ENCODE measurements at places on chromosomes 1 and 21.

DNA sequence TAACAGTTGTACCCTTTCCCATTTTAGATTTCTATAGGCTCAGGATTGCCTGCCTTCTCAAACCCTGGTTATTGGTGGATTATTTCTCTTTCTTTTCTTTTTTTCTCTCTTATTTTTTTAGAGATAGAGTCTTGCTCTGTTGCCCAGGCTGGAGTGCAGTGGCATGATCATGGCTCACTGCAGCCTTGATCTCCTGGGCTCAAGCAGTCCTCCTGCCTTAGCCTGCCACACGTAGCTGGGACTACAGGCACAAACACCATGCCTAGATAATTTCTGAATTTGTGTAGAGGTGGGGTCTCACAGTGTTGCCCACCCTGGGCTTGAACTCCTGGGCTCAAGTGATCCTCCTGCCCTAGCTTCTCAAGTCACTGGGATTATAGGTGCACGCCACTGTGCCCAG lies 58.8 kb downstream of the UCK2 start:
- DNase-seq = no peak

DNA sequence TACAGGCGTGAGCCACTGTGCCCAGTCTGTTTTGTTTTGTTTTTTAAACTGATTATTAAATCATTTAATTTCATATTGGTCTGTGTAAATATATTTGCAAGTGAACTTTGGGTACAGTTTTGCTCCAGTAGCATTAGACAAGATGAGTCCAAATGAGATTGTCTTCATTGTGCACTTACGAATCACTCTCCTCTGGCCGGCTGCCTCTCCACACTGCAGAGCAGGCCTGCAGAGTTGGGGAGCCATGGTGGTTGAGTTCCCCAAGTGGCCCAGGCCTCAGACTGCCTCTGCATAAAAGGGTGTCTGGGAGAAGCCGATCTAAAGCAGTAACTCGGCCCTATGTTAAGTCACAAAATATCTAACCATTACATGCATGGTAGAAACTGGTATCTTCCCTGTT lies 74.8 kb downstream of the ATP5PO start:
- DNase-seq = no peak

- no peak for DNase-seq
Measured at GRCh38 chr1:107277022-107277421, 136.2 kb downstream of the NTNG1 start.

GRCh38 chr1:11741482-11741881 lies 5.5 kb downstream of the AGTRAP start:
- no peak for DNase-seq

- DNase-seq = no peak
Measured at GRCh38 chr1:150362721-150363425, 1.1 kb upstream of the RPRD2 start.

GRCh38 chr21:17454315-17455027 lies 58.4 kb upstream of the CXADR start:
- DNase-seq = no peak

DNA sequence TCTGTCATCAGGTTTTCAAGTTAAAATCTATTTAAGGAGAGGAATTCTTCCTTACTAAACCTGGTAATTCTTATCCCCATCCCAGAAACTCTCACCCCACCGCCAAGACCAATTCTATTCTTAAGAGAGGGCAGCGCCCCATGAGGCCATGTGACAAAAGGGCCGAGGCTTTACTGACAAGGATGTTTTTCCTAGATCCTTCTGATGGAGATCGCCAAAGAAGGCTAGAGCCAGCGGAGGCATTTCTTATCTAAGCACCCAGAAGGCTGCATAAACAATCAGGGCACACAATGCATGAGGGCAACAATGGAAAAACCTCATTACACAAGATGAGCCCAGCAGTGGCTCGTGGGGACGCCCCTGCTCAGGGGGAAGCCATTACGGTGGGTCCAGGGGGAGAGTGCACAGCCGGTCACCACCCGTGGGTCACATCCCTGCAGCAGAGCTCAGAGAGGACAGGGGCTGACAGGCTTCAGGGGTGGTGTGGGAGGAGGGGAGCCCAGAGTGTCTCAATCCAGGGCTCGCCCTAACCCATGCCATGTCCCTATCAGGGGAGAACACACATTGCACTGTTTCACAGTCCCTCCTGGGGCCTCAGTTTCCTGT lies 88.7 kb downstream of the ITPKB start:
- DNase-seq = no peak

GRCh38 chr21:35323947-35324346 lies 274.8 kb upstream of the RUNX1 start:
- DNase-seq = no peak

GRCh38 chr1:24150234-24151174 lies 7.6 kb upstream of the IL22RA1 start:
- no peak for DNase-seq

DNA sequence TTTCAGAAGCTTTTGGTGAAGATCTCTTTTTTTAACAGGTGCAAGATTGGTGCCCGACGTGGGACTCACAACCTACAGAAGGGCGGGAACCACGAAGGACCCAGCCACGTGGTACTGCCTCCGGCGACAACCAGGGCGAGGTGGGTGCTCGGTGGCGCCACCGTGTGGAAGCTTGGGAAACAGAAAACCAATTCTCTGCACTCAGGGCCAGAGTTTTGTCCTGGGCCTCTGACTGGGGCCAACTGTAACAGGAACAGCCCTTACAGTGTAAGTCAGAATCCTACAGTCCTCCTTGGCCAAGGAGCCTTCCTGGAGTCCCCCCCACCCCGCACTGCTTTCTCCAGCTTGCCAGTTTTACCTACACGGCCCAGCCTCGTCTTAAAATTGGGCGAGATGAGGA lies 11.6 kb upstream of the S100A7A start:
- DNase-seq = no peak

DNA sequence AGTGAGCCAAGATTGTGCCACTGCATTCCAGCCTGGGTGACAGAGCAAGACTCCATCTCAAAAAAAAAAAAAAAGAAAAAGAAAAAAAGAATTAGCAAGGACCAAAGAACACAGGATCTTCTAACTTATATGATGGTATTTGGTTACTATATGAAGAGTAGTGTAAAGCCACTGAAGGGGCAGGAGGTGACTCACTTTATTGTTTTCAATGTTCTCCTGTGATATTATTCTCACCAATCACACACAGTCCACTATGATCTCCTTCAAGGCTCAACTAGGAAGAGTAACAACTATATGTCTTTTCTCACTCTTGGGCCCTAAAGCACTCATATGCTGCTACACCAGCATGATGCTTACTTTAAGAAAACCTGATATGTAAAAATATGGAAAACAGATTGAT lies 26.7 kb downstream of the RC3H1 start:
- DNase-seq = no peak

DNA sequence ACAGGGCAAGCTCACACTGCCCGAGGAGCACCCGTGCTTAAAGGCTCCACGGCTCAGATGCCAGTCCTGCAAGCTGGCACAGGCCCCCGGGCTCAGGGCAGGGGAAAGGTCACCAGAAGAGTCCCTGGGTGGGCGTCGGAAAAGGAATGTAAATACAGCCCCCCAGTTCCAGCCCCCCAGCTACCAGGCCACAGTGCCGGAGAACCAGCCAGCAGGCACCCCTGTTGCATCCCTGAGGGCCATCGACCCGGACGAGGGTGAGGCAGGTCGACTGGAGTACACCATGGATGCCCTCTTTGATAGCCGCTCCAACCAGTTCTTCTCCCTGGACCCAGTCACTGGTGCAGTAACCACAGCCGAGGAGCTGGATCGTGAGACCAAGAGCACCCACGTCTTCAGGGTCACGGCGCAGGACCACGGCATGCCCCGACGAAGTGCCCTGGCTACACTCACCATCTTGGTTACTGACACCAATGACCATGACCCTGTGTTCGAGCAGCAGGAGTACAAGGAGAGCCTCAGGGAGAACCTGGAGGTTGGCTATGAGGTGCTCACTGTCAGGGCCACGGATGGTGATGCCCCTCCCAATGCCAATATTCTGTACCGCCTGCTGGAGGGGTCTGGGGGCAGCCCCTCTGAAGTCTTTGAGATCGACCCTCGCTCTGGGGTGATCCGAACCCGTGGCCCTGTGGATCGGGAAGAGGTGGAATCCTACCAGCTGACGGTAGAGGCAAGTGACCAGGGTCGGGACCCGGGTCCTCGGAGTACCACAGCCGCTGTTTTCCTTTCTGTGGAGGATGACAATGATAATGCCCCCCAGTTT lies 1.3 kb downstream of the CELSR2 start:
- no peak for DNase-seq

DNA sequence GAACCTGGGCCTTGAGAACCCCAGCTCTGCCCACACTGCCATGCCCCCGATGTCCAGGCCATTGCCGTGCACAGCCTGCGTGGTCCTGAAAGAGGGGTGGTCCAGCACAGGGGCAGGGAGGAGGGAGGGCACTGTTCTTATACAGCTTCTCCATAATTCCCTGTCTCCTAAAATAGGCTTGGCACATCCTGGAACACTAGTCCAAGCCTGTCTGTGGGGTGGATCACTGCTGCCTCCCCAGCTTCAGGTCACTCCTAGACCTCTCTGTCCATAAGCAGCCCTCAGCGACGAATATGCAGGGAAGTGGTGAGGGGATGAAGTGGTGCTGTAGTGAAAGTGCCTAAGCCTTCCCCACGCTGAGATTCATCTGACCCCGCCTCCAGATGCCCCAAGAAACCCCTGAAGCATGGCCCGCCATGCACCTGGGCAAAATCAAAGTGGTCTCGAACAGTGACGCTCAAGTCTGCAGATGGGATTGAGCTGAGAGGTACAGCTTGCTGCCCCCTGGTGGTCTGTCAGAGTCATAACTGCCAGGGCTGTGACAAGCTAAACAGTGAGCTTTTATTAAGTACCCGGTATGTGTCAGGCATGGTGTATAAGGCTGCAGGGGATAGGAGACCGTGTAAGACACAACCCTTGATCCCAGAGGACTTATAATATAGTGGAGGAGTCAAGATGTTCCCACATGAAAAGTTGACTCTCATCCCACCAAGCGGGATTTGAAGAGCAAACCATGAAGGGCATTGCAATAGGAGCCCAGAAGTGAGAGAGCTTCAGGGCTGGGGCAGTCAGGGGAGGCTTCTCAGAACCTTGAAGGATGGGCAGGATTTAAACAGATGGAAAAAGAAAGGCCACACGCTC lies 66.6 kb downstream of the FAM163A start:
- DNase-seq = no peak

All from cortex of kidney (tissue), 1 donor.